ENCODE measurements at places on chromosomes 5 and 9.

DNA sequence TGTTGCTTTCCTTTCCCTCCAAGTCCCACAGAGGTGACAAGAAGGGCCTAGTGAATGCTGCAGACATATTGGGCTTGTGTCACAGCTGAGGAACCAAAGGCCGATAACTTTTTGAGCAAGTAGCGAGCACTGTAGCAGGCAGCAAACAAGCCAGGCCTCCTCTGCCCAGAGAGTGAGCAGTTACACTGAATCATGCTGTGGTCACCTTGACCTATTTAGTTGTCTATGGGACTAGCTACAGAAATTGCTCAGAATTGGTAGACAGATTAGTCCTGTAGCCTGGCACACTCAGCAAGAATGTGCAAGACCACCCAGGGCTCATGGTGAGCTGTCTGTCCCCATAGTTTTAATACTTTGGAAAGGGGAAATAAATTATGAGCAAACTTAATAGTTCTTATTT, 25.2 kb downstream of the ZCCHC9 start:
- DNase-seq = no peak

- DNase-seq = no peak
Observed at GRCh38 chr9:133353548-133353947, 2.7 kb downstream of the SURF1 start.

DNA sequence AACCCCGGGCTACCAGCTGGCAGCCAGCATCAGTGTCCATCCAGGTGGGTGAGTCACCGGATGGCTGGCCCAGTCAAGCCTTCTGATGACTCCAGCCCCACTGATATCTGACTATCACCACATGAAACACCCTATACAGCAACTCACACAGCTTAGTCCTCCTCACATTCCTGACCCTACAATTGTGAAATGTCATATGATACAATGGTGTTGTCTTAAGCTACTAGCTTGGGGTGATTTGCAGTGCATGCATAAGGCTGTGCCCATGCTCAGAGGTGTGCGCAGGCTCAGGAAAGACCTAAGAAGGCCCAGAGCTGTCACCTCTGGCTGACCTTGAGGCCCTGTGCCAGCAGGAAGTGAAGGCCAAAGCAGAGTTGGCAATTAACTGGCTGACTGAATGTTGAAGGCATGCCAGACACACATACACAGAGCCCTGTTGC, 21.5 kb upstream of the SEMA4D start:
- DNase-seq = no peak

DNA sequence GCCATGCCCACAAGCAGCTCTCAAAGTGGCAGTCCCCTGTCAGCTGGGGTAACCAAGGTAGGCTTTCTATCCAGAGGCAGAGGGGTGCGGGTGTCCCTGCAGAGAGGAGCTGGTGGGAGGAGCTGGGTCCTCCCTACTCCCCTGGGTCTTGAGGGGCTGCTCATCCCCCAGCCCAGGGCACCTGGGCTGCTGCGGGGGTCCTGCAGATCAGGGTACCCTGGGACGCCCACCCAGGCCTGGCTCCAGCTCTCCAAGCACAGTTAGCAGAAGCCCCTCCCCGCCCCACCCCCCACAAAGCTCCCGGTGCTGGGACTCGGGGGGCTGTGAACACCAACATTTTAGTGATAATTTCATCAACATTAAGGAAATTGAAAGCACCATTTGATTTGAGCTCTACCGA, 29.8 kb downstream of the VAV2 start:
- DNase-seq = no peak

GRCh38 chr9:34783951-34784487, 74.1 kb upstream of the CCL21 start:
- no peak for DNase-seq
